Hippocampal formation (tissue), 2 donors: ENCODE measurements at places on chromosomes 1 and 21.

DNA sequence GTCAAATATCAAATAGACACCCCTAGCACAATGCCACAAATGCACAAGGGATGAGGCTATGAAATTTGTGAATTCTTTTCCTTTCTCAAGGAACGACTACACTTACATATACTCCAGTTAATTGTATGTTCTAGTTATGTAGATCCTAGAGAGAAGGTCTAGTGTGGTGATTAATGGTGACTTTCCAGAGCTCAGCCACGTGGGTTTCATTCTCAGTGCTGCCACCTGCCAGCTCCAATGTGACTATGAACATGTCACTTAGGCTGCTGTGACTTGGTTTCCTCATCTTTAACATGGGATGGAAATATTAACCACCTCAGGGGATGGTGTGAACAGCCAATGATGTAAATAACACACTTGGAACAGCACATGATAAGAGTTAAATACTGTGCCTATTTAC is 138.3 kb downstream of the APP start:
- no peak for DNase-seq

- no peak for DNase-seq
Measured at GRCh38 chr21:31279214-31279613, 64.8 kb downstream of the TIAM1 start.

DNA sequence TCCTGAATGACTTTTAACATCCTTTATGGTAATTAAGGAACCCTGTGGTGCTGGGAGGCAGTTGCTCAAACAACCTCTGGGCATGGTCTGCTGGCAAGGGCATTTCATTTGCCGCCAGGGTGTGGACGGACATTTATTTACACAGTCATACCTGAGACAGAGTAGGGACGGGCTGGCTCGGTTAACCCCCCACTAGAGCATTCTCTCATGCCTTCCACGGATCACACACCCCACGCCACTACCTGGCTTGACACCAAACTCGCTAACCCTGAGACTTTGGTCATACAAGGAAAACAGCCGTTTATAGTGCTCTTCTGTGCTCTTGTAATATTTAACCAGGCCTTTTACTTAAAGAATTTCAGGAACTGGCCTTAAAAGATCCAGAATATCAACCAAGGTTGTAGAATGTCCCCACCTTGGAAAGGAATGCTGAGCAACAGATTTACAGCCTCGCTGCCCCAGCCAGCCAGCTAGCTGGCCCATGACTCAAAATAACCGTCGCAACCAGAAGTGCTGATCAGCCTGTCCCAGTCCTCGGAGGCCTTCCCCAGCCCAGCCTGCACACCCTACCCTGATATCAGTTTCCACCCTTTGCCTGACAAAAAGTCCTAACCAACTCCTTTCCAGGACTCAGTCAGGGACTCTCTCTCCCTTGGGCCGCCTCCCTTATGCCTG is 6.5 kb upstream of the PDXK start:
- no peak for DNase-seq

GRCh38 chr1:27436204-27437159 is 44.1 kb downstream of the GPR3 start:
- no peak for DNase-seq

- no peak for DNase-seq
Measured at GRCh38 chr1:231354330-231355020, 16.4 kb downstream of the SPRTN start.
